ENCODE measurements at places on chromosomes 6 and 20.

DNA sequence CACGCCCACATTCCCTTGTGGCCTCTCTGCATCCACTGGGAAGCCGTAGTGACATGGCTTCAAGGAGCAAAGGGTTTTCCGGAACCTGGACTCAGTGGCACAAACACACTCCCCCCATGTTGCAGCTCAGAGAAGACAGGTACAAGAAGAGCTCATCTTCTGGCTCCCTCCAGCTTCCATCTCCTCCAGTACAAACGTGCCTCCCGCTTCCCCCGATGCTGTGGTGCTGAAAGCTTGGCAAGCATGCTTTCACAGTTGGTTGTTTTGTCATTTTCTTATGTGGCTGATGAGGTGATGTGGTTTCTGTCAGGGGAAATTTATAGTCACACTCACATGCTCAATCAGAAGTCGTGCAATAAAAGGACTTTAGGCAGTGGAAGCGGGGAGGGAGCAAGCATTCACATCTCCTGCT is 258.5 kb downstream of the KIF16B start:
- no peak for DNase-seq

DNA sequence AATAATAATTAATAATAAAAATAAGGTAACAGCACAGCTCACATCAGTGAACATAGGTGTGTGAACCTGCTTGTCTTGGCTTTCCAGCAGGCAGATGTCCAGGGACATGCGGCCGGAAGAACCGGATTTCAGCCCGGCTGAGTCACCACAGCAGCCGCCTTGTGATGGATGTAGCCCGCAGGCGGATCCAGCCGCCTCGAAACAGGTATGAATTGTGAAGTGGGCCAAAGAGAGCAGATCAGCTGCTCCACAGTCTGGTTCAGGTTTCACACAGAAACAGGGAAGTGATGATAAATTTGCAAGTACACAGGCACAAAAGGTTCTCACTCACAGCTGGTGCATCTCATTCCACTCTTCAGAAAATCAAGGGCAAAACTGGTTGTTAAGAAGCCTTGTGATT is 55.1 kb downstream of the ID4 start:
- no peak for DNase-seq

GRCh38 chr6:15184441-15184861 is 61.4 kb upstream of the JARID2 start:
- no peak for DNase-seq

DNA sequence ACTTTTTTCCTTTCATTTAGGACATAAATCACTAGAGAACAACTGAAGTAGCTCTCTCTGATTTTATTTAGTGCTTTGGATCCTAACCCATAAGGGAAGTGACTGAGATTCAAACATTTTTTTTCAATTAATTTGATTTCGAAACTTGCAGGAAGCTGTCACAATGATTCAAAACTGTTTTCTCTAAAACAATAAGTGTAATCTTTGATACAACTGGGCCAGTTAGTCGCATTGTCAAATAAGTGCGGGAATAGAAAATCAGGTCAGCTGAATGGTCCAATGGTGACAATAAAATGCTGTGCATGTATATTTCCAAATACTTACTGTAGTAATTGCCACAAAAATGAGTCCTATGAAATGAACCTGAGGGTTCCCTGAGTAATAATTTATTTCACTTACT is 930.8 kb downstream of the TFAP2A start:
- DNase-seq, result no peak

DNA sequence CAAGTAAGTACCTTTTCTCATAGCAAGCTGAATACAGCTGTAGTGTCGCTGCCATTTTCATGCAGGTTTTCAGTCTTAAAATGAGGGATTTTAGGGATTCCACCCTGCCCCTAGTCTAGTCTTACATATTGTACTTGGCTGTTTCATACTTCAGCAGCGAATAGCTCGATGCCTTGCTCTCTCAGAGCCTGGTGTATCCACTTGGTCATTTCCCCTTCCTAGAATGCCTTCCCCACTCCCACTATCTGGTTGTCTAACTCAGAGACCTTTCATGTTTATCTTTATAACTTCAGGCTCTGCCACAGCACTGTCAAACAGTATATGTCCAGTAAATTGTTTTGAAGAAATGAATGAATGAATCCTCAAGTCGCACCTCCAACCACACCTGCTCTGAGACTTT is 21.1 kb upstream of the IPCEF1 start:
- DNase-seq, result no peak

GRCh38 chr20:15927893-15928650 is 645.2 kb downstream of the KIF16B start:
- DNase-seq, result no peak

GRCh38 chr6:87922196-87922946 is 125.3 kb upstream of the SPACA1 start:
- DNase-seq, result no peak

- no peak for DNase-seq
Measured at GRCh38 chr20:3133155-3133554, 26.5 kb downstream of the FASTKD5 start.

DNA sequence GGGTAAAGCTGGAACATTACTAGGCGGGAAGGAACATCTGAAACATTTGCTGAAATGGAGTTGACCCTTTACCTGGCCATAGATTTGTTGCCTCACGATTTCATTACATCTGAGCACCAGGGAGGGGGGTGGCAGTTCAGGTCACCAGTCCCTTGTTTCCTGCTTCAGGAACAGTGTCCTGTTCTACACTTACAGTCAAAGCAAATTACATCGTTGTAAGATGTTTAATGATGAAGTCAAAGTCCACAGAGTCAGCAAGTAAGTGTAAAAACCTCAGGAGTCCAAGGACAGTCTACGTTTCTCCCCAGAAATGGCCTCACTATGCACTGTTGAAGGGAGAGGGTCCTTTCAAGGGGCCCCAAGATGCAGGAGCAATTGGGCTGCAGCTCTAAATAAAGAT is 8.9 kb upstream of the MICB start:
- DNase-seq, result no peak

GRCh38 chr6:80541181-80541580 is 434.7 kb downstream of the BCKDHB start:
- no peak for DNase-seq

GRCh38 chr6:90190752-90191395 is 105.8 kb downstream of the BACH2 start:
- DNase-seq, result no peak

DNA sequence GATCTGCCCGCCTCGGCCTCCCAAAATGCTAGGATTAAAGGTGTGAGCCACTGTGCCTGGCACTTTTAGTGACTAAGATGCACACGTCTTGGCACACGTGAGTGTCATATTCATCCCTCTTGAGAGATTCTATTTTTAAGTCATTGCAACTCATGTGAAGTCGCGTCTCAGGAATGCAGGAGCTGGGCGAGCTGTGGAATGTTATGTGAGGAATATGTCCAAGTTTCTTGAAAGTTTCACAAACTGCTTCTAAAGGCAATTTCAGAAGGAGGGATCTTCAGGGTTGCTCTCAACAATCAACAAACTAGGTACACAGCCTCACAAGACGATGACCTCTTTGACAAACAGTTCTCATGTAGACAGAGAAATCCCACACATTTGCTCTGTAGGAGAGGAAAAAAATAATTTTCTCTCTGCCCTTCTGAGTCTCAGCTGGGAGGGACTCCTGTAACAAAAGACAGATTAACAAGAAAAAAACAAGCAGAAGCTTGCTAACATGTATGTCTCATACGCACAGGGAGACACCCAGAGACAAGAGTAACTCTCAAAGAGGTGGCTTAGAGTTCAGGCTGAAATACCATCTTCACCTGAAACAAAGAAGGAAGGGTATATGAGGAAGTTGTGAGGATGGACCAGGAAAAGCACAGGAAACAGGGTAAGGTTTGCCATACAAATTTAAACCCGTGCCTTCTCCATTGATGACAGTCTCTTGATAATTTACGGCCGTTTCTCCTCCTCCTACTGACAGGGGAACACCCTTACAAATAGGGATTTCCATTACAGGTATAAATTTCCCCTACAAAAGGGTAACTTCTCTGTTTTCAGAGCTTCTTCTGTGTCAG is 45.3 kb upstream of the FAM50B start:
- peak; percentile 92 for DNase-seq

DNA sequence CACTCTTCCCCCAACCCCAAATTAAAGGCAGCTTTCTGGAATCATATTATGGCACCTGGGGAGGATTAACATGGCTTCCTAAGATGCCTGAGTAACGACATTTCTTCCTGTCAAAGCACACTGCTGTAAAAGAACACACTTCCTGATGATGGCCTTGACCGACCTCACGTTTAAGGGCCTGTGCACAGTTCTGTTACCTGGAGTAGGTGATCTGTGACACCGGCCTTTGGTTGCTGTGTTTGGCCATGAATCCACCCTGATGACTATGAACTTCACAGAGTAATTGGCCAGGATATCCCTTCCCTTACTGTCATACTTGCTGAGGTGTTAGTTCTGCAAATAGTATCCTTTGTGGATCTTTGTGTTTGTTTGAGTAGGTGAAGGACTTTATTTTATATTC is 45.8 kb downstream of the PLCB4 start:
- DNase-seq, result no peak

- no peak for DNase-seq
Measured at GRCh38 chr20:64109831-64110391, 2.5 kb upstream of the NPBWR2 start.

- no peak for DNase-seq
Measured at GRCh38 chr6:41736186-41736733, 852 bp upstream of the TFEB start.

DNA sequence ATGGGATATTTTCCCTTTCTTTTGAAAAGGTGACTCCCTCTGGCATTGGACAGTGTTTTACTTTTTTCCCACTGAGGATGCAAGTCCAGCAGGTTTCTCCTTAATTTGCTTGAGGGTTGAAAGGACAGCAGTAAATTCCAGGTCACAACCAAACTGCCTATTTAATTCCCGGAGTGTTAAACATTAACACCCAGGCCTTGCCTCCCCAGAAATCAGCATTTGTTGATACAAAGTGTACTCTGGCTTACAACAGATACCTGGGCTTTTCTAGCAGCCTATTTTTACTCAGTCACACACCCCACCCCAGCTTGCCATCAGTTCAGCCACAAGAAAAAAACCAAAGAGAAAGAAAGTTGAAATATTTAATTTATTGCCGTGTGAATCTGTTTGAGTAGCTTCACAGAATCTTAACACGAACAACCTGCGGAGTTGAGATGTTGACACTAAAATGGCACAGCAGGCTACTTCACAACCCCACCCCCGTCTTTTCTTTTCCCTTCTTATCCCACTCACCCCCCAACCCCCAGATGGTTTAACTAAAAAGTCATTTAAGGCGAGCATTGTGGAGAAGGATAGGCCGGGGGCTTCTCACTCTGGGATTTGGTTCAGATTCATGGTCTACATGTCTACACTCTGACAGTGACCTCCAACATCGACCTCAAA is 45.7 kb downstream of the MYLIP start:
- no peak for DNase-seq

GRCh38 chr20:61931476-61932198 is 134.0 kb downstream of the TAF4 start:
- no peak for DNase-seq

DNA sequence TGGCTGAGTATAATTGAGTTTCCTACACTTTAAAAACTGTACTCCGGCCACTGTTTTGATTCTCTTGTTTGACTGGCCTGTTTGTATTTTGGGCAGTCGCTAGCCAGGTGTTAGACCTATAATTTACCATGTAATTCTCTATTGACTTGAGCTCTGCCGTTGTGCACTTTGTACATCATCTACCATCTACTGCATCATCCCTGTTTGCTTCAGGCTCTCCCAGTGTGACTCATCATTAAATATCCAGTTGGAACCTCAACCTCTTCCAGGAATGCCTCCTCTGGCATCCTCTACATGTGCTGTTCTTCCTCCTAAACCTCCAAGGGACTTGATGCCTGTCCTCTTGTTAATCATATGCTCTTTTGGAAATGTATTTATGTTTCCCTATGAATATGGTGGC is 72.3 kb downstream of the FARS2 start:
- peak; percentile 10 for DNase-seq

DNA sequence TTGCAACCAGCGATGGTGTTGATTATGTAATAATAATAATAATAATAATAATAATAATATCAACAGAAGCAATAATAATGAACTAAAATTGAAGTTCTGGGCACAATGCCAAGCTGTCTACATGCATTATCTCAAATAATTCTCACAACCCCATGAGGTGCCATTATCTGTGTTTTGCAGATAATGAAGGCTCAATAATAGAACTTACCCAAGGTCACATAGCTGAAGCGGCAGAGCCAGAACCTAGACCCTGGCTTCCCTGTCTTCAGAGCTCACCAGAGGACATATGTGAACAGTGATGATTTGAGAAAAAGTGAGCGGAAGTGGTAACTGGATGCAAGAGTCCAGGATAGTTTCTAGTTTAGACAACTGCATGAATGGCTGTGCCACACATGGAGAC is 91.0 kb downstream of the HIVEP1 start:
- DNase-seq, result no peak

DNA sequence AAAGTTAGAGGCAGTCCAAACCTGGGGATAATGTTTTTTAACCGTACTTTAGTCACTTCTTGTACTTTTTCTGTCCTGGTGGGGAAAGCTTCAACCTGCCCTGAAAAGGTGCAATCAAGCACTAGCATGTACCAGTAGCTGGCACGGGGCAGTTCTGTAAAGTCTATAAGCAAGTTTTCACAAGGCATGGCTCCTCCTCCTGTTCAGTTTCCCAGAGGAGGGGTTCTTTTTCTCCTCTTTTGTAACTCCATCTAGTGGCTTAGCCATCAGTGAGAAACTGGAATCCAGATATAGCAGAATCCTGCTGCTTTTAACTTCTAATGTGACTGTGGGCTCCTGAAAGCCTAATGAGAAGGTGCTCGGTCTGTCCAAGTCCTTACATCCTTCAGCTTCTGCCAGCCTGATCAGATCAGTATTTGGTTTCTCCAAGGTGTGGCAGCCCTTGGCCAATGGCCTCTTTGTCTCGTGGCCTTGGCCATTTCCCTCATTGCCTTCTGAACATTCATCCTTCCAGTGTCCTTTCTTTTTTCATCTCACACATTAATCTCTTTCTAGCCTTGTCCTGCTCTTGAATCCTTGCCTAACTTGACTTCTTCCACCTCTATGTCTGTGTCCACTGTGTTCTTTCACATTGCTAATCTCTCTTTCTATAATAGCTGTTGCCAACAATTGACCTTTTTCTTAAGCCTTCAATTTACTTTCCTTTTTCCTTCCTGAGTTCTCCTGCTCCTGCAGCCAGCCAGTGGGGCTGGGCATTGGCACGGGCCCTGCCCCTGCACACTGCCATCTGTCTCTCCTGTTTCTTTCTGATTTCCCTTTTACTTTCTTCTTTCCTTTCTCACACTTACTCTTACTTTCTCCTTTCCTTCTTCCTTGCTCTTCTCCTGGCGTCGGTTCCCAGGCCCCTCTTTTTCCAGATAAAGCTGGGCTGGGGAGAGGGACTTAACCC is 222.0 kb upstream of the SYNCRIP start:
- DNase-seq, result no peak

DNA sequence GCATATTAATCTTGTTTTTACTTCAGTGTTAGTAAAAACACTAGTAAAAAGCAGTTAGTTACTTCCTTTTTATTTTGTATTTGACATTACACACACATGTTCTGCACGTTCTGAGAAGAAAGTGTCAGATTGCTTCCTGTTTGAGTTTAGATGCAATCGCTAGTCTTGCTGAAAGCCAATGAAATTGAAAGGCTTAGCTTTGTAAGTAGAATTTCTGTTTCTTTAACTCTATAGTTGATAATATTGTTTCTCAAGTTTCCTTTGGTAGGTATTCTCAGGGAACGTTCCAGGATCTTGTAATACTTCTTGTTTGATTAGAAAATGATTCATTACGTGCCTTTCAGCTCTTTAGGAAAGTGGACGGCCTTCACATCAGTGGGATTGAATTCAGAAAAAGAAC is 55.0 kb downstream of the CDKAL1 start:
- DNase-seq, result no peak

- DNase-seq, result no peak
Measured at GRCh38 chr6:160519603-160520042, 144.5 kb downstream of the LPA start.

Data from AG04449 (cell line).